Progenitor cell of endocrine pancreas (in vitro differentiated cells): ENCODE measurements at places on chromosomes 12 and 14.

DNA sequence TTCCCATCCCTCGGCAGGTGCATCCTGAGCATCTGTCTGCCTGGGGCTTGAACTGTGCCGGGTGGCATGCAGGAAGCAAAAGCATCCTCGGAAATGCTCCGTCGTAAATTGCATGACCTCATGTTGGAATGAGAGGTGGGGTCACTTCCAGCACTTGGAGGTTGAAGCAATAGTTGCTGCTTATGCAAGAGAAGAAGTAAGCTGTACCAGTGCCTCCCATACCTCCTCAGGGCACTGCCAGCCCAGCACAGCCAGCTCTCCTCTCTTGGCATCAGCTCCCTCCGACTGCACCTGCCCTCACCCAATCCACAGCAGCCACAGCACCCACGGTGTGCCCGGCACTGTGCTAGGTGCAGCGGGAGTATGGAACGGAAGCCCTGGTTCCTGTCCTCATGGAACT lies 11.5 kb downstream of the TEAD4 start:
- DNase-seq, result no peak

DNA sequence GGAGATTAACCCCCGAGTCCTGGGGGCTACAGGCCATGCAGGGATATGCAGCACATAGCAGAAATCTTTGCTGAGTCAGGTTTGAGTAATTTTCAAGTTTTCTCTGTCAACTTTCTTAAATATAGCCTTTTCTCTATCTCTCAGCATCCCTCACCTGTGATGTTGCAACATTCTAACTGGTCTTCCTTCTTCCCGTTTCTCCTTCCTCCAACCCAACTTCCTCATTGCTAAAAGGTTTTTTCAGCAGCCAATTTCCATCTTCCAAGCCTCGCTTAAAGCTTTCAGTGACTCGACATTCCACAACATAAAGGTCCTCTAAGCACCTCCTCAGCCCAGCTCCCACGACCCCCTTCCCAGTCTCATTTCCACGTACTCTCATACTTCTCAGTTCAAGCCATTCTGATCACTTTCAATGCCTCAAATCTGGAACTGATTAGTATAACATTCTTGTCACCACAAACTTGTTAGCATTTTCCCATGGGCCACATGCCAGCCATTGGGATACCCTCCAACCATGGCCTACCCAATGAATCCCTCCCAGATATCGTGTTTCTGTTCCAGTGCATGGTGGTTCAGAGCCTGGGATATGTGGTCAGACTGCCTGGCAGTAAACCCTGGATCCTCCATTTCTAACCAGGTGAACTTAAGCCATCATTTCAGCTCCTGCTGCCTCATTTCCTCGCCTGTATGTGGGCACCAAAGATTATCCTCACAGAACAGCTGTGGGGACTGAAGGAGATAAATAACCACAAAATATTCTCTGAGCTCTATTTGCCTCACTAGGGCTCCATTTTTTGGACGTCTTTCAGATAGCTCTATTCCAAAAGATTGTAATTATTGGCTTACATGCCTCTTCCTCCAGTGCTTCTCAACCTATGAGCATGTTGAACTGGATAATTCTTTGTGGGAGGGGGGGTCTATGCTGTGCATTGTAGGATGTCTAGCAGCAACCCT lies 65.8 kb downstream of the KCNK10 start:
- DNase-seq, result no peak

- DNase-seq, result no peak
These were observed 166.7 kb upstream of the HIF1A start for GRCh38 chr14:61528591-61529021.

DNA sequence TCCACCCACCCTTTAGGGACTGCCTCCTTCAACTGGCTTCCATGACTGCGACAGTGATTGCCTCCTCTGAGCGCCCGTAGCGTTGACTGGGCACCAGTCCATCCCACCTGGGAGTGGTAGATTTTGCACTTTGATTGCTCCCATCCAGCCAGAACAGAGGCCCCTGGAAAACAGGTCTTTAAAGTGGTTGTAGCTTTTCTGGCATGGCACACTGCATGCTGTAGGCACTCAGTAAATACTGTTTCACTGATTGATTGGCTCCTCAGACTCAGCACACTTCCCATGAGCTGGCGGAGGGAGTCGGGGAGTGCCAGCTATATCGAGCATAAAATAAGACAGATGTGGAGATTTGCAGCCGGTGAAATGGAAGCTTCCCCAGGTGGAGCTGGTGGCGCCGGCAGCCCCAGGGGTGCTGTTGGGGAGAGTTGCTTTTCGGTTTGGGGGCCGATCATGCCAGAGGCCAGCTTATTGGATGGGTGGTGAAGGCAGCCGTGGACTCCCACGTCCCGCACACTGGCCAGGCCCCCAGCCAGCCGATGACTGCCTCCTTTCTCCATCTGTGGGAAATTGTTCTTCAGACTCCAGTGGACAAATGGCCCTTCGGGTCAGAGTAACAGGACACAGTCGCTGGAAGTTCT lies 200.2 kb downstream of the TSPAN9 start:
- no peak for DNase-seq

- DNase-seq, result no peak
These were observed 45.3 kb downstream of the FBXO34 start for GRCh38 chr14:55316564-55316963.

- no peak for DNase-seq
These were observed 48.5 kb downstream of the CDC42BPB start for GRCh38 chr14:103008768-103009357.

GRCh38 chr14:50853891-50854290 lies 18.0 kb upstream of the ABHD12B start:
- DNase-seq, result no peak

DNA sequence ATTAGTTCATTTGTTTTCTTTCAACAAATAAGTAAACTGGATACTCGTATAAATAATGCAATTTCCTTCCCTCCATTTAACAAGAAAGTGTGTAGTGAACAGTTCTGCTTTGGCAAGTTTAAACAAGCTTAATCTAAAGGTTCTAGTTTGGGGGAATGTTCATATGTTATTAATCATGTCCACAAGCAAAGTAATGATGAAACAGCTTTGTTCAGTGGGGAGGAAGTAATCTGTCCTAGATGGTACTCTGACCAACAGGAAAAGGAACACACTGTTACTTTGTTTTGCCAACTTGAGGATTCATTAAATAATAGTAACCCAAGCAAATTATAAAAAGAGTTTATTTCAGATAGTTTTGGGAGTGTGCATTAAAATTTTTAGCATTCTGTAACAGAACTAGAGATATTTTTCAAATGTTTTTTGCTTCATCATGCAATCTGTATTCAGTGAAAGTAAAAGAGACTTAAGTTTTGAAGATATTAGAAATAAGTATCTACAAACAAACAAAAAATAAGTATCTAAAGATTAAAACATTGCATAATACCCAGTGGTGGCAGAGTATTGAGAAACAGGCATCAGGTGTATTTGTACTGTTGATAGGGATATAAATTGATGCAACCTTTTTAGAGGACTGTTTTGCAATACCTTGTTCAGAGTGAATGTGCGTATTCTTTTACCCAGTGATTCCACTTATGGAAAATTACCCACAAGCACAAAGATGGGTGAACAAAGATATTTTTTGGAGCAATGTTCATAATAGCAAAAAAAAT lies 61.1 kb downstream of the RAB35 start:
- no peak for DNase-seq

DNA sequence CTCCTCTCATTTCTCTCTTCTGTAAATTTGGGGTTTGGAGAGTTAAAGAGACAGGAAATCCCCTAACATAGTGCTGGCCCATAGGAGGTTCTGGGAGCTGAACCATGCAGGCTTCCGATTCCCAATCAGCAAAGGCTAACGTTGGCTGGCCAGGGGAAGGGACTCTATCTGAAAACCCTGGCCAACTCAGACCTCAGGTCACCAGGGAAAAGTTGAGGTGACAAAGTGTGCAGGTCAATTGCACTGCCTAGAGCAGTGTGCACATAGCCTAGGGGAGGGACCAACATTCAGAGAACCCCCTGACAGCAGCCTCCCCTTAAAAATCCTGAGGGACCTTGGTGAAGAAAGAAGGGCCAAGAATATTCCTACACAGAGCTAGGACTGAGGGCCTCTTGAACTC lies 38.9 kb downstream of the TTC7B start:
- DNase-seq, result no peak

GRCh38 chr12:120532701-120533238 lies 1.4 kb upstream of the RNF10 start:
- no peak for DNase-seq

DNA sequence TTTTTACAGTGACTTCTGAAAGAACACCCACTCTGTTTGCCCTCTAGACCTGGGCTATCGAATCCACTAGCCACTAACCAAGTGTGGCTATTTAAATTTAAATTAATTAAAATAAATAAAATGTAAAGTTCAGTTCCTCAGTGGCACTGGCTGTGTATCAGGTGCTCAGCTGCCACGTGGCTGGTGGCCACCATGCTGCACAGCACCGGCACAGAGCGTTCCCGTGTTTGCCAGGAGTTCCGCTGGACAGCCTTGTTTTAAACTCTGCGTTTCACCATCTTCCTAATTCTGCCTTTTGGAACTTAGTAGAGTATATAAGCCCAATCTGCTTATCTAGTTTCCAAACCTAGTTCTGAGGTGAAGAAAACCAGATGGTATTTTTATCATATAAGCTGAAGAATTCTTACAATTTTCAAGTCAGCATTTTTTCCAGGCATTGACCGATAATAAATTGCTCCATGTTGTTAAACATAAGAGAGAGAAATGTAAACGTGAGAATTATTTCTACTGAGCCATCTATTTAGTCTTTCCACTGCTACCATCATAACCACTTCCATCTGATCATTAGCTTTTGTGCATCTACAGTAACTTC lies 339.0 kb downstream of the CACNA1C start:
- no peak for DNase-seq

DNA sequence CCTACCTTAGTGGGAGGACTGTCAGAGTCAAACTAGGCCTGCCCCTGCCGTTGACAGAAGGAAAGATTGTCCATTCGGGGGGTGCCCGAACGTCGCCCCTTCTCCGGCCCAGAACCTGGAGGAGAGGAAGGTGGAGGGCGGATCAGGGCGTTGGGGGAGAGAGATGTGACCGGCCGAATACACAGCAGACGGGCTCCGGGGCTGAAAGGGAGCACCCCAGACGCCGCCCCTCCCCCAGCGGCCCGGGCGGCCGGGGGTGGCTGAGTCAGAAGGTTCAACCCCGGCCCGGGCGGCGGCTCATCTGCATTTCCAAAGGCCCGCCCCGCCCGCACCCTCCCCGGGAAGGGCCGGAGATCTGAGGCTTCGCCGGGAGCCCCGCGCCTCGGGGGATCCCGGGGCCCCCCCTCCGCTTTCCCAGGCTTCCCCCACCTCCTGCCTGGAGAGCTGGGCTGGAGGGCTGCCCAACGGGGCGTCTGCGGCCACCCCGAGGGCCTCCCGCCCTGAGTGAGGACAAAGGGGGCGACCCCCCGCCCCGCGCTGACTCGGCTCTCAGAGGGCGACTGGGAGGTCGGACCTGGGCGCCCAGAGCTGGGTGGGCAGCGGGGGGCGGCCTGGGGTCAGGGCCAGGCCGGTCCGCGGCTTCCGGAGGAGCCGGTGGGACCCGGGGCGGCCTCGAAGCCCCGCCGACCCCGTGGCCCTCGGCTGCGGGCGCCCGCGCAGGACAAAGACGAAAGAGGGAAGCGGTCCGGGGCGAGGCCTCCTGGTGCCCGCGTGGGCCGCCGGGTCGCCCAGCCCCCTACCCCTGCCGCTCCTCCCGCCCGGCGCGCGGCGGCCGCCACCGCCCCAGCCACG lies 3.7 kb upstream of the SETD1B start:
- no peak for DNase-seq

- no peak for DNase-seq
These were observed at the start of gene TAS2R30 for GRCh38 chr12:11134305-11134704. TSS of gene TAS2R30 (minus strand) at chr12:11134644. CDS start at chr12:11134244, 400 bp downstream.

GRCh38 chr12:25194722-25195055 lies 271 bp downstream of the DNAI7 start:
- DNase-seq, result no peak

DNA sequence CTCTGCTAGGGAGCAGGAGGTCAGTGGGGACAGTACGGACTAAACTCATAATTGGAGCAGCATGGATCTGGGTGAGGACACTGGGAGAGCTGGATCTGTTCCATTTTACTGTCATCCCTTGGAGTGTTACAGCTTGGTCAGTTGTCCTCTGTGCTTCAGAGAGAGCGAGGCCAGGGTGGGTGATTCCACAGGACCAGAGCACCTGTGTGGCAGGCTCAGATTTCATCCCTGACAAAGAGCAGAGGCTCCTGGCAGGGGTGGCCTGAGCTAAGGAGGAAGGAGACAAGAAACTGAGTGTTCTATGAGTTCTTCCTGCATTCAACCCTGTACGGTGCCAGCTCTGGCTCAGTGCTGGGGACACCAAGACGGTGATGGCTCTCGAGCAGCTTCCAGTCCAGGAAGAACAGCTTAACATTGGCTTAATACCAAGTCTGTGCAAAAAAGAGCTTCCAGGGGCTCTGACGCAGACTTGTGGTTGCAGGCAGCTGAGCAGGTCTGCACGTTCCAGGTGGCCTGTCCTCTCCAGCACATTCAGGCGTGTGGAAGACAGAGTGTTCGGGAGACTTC lies 8.4 kb upstream of the PGF start:
- DNase-seq, result no peak

GRCh38 chr14:90641615-90642243 lies 174.5 kb downstream of the TTC7B start:
- DNase-seq, result no peak

GRCh38 chr12:111180426-111181142 lies 188.3 kb downstream of the PHETA1 start:
- DNase-seq, result no peak

- no peak for DNase-seq
These were observed 91.8 kb downstream of the SLC41A2 start for GRCh38 chr12:104866291-104866690.

- no peak for DNase-seq
These were observed 295.5 kb upstream of the ATXN7L3B start for GRCh38 chr12:74242088-74242487.

GRCh38 chr12:72063073-72063472 lies 124.4 kb downstream of the TPH2 start:
- DNase-seq, result no peak

DNA sequence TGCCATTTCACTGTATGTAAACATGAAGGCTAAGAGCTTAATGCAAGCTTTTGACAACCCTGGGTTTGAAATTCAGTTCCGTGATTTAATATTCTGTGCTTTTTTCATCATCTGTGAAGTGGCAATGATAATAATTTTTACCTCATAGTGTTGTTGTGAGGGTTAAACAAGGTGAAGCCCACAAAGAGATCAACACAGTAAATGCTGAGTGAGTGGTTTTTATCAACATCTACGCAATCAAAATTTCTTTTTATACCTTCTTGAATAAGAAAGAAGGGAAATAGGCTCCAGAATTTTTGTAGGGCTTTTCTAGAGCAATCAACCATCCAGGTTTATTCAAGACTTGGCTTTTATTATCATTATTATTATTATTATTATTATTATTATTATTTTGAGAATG lies 490.8 kb downstream of the SOX5 start:
- DNase-seq, result no peak
